ENCODE measurements at places on chromosomes 13 and 19. TPM values are rescaled to one million over a fixed set of nuclear protein-coding genes. Genes with fewer than 3 reads are reported as not detected.
A peak's percentile ranks its signal among the peaks of the same experiment; 100 is the strongest.

DNA sequence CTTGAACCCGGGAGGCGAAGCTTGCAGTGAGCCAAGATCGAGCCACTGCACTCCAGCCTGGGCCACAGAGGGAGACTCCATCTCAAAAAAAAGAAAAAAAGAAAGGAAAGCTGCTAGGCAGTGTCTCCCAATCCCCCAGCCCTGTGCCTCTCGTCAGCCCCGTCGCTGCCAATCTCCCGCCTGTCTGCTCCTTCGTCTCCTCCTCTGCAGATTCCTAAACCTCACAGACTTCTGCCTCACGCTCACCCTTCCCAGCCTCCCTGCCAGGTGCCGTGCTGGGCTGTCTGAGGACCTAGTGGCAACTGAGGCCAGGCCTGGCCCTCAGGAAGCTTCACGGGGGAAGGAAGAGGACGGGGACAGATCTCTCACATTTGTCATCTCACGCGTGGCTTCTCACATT lies 21.5 kb downstream of the DPF1 start:
- DNase-seq, result no peak

- DNase-seq, result no peak
Measured at GRCh38 chr13:51778392-51778791, 25.6 kb downstream of the DHRS12 start.

- no peak for DNase-seq
Measured at GRCh38 chr13:113211774-113212173, 2.4 kb downstream of the CUL4A start.

IRGC gene
- total RNA-seq, result not detected

PCDH20 gene
- total RNA-seq, result not detected

DNA sequence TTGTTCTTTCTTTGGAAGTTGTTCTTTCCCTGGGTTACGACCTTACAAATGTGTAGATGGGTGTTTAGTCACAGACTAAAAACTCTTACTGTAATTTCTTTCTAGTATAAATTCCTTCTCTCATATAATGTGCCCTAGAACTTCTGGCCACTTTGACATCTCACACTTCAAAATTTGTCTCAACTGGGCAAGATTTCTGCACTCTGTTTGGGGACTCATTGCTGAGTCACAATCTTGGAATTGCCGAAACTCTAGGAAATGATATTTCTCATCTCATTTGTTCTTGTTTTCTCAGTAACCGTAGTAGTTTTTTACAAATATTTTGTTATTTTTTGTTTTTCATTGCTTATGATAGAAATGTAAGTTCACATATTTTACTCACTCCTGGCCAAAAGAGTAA lies 2523.2 kb upstream of the PCDH20 start:
- DNase-seq, result no peak

GRCh38 chr19:2049741-2050348 lies 1.2 kb downstream of the MKNK2 start:
- DNase-seq, result peak; percentile 69

Measured in activated T-helper 2 cell treated with anti-CD3 and anti-CD28 coated beads, Interferon-gamma antibody, Interleukin-2, Interleukin-4, amounts not matched to agents 10 μg/mL and 5 μg/mL and 100 μg/mL, durations not matched to agents 14 hours and 24 hours and 36 hours (primary cell).